ENCODE measurements at places on chromosomes 5 and 9.

GRCh38 chr5:147484708-147485020 is 25.2 kb downstream of the DPYSL3 start:
- DNase-seq = no peak

GRCh38 chr5:136957428-136957827 is 541.7 kb downstream of the SPOCK1 start:
- no peak for DNase-seq

GRCh38 chr5:71771191-71771590 is 52.1 kb downstream of the CARTPT start:
- DNase-seq = no peak

DNA sequence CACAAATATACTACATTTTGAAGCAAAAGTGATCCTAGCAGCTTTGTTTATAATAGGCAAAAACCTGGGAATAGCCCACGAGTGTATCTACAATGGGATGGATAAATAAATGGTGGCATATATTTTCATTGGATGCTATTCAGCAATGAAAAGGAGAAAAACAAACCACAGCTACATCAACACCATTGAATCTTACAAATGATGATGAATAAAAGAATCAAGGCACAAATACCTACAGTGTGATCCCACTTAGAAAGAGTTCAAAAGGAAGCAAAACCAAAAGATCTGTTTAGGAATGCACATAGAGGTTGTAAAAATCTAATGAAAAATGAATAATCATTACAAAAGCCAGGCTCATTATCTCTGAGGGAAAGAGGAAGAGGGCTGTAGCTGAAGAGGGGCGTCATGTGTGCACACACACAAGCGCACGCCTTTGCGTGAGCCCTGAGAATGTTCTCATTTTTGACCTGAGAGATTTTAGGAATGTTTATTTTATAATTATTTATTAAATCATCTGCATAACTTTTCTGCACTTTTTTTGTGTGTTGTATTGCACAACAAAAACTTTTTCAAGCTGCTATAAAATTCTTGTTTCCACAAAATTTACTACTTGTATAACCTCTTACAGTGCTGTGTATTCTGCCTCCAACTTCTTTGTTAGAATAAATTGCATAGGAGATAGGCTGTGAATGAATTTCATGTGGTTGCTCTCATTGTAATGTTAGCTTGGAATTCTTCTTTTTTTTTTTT is 5.9 kb upstream of the RHOBTB3 start:
- no peak for DNase-seq

GRCh38 chr9:34292552-34292951 is 36.5 kb downstream of the KIF24 start:
- DNase-seq = no peak

GRCh38 chr5:174745590-174746103 is 21.3 kb downstream of the MSX2 start:
- no peak for DNase-seq

DNA sequence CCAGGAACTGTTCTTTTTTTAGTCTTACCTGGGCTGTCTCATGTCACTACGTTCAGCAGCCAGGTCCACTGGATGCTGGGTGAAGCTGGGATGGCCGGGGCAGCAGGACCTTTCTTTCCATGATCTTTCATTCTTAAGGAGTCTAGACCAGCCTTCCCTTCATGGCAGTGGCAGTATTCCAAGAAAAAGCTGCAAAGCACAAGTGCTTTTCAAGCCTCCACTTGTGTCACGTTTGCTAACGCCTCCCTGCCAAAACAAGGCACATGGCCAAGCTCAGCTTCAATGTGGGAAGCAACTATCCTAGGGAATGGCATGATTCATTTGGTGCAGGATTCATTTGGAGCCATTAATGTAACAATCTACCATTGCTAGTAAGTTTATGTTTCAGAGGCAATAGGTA is 94.8 kb downstream of the RCL1 start:
- DNase-seq = no peak

DNA sequence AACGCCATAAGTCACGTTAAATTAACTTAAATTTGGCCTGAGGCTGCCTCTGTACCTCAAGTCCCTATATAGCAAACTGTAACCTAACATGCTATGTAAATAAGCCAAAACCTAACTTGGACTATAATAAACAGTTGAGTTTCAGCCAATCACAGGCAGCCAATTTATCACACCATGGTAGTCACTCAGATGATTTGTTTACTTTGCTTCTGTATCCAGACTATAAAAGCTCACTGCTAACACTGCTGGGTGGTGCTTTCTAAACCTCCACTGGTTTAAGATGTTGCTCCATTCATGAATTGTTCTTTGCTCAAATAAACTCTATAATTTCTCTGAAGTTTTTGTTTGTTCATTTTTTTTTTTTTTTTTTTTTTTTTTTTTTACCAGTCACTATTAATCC is 62.8 kb downstream of the TRPM3 start:
- DNase-seq = no peak

DNA sequence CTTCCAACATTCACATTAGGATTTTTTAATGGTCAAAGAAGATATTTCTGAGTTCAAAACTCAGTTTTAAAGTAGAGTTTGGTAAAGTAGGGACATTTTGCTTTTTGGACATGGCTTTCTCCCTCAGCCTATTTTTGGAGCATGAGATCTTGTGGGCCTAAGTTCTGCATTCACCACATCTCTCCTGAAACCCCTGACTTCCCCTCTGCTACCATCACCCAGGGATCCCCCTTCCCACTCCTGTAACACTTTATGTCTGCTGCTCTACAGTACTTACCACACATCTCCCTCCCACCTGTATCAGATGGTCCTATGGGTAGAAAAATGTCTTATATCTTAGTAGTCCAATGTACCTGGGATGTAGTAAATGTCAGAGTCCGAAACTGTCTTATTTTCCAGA is 48.2 kb upstream of the JAK2 start:
- peak; percentile 34 for DNase-seq

GRCh38 chr9:109574061-109574882 is 76.2 kb upstream of the PTPN3 start:
- DNase-seq = no peak

DNA sequence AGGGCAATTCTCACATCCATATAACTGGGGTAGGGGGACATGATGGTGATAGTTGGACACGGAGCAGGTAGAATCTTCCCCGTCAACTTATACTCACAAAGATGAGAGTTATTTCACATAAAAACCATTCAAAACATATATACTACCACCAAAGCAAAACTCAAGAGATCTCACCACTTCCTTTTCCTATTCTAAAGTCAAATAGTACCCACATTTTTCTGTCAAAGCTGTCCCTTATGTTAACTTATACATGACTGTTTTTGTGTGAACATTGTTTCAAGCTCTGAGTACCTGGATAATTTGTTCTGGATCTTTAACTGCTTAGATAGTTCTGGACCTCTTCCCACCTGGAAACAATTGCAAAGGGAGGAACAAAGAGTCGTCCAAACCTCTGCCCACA is 95.5 kb upstream of the MAN2A1 start:
- DNase-seq = no peak

DNA sequence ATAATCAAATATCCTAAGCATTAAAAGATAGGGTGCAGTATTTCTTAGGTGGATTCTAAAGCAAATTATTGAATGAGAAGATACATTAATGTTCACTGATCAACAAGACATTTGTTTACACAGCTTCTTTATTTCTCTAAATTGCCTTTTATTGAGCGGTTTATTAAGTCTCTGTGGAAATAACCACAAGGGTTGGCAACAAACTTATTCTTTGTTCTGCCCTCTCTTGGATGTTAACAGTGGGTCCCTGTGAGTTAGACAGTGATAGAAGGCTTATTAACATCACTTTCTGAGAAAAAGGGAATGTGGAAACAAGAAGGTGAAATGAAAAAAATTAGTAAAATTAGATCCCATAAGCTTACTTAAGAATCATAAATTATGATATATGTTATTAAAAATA is 82.7 kb upstream of the C6 start:
- no peak for DNase-seq

DNA sequence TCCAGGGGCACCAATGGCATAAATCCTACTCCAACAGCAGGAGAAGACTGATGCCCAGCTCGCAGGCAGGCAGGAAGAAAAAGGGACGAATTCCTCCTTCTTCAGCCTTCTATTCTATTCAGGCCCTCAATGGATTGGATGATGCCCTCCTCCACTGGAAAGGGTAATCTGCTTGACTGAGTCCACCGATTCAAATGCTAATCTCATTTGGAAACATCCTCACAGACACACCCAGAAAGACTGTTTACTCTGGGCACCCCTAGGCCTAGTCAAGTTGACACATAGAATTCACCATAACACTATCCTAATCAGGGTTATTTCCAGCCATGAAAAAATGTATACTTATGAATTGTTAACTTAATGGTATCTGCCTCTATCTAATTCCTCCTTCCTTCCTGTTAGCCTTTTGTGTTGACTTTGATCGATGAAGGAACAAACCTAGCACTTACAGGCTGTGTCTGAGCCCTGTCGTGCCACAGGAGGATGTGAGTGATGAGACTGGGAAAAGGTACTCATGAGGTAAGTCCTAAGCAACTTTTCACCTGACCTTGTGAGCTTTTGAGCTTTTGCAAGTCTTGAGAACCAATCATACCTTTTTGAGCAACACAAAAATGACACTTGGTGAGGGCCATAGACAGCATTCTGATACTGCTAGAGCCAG is 36.5 kb downstream of the FOXD1 start:
- no peak for DNase-seq

DNA sequence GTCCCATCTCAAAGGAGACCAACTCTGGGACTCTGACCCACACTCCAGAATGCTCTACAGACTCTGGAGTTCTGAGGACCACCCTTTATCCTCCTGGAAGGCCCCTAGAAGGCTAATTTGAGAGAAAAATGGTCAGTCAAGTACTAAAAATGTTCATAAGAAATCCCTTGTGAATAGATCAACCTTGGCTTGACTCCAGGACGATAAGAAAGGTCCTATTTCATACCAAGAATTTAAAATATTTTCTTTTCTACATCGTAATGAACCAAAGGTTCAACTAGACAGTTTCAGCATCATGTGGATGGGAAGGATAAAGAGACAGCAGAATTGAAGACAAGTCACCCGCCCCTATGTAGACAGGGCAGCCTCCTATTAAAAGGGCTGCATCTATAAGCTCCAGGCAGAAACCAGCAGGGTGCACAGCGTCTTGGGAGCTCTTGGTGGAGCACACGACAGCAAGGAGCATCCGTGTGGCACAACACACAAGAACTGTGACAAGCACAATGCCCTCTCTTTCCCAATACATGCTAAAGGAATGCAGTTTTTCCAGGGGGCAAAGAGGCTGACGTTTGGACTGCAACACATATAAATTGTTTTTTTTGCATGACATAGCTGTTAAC is 38.3 kb downstream of the RASEF start:
- DNase-seq = no peak

GRCh38 chr5:93382188-93382825 is 198.7 kb downstream of the NR2F1-AS1 start:
- no peak for DNase-seq

Measured in T-helper 2 cell (primary cell).